ENCODE measurements at places on chromosomes 16 and 17. TPM values are rescaled to one million over a fixed set of nuclear protein-coding genes. Genes with fewer than 3 reads are reported as not detected.

KRT24 gene
- total RNA-seq, result not detected

- DNase-seq, result no peak
- H3K27me3 ChIP-seq, result no peaks in the 10 kb centered on the region
- H3K27ac ChIP-seq, result no peak overlapping the region
- no peak overlapping the region for H3K4me3 ChIP-seq
- H3K4me1 ChIP-seq, result no peaks in the 10 kb centered on the region
These were observed 30.0 kb downstream of the NOL11 start for GRCh38 chr17:67747681-67748235.

ATP2A3 gene
- 29.7 TPM for total RNA-seq

GRCh38 chr17:36933512-36934143 is 3.6 kb upstream of the LHX1 start:
- no peaks in the 10 kb centered on the region for H3K36me3 ChIP-seq
- no peak overlapping the region for H3K4me3 ChIP-seq
- DNase-seq, result no peak
- H3K4me1 ChIP-seq, result peaks cover 10% of the 10 kb centered on the region

DNA sequence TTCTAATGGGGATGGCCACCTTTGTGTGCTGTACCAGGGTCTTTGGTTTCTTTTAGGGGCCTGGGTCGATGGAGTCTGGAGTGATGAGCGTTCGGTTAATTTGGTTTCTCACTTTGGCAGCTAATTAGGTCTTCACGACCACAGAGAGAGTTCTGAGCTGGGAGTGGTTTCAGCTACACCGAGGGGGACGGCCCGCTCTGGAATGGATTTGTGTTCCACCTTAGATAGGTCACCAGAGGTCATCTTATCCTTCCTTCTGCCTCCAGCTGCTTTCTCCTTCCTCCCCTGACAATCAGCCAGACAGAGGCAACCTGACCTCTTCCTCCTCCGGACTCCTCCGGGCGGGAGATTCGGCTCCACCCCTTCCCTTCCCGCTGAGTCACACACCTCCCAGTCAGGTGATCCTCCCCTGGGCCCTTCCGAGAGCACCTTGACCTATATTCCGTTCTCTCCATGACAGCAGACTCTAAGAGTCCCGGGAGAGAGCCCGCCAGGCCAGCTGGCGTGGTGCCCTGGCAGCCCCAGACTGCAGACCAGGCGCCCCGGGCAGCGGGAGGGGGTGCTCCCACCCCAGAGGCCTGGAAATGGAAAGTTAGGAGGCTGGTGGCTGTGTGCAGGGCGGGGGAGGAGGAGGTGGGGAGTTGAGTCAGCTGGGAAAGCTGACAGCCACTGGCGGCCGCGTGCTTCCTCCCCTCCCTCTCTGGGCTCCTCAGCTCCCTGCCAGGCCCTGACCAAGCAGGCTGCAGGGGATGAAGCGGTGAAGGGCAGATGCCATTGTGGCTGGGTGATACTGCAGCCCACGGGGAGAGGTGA is 44.7 kb downstream of the CHD9 start:
- H3K4me1 ChIP-seq, result peaks cover 22% of the 10 kb centered on the region
- no peaks in the 10 kb centered on the region for H3K36me3 ChIP-seq
- no peaks in the 10 kb centered on the region for H3K27me3 ChIP-seq
- H3K27ac ChIP-seq, result peak overlapping the region; percentile 96
- peak overlapping the region; percentile 29 for H3K4me3 ChIP-seq
- DNase-seq, result no peak

DNA sequence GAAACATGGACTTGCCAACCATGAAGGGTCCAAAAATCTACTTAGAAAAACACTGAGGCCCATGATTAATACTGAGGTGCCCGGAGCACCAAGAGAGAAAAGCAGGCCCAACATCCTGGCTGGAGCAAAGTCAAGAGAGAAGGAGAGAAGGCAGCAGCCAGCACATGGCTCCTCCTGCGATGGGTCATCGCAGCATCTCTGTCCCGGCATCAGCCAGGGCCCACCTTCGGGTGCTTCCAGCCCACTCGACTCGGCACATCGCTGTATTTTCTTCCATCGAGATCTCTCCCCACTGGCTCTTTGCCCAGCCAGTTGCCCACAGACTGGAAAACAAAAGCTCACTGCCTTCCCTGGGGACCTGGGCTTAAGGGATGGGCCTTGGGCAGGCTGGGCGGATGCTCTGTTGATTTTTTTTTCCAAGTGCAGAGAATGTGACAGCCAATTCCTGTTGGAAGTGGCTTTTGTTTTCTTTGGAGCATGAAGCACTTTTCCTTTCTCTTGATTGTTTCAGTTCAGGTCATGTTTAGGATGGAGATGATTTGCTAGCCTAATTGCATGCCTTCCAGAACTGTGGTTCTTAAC is 58.1 kb downstream of the CYB5B start:
- DNase-seq, result no peak
- H3K27ac ChIP-seq, result peak overlapping the region; percentile 81
- no peaks in the 10 kb centered on the region for H3K36me3 ChIP-seq
- H3K4me3 ChIP-seq, result no peak overlapping the region
- H3K4me1 ChIP-seq, result peaks cover 26% of the 10 kb centered on the region

TP53TG3B gene
- 0.18 TPM for total RNA-seq

Data from Panc1 (cell line).